ENCODE measurements at places on chromosomes 1 and 21.
A peak's percentile ranks its signal among the peaks of the same experiment; 100 is the strongest.

DNA sequence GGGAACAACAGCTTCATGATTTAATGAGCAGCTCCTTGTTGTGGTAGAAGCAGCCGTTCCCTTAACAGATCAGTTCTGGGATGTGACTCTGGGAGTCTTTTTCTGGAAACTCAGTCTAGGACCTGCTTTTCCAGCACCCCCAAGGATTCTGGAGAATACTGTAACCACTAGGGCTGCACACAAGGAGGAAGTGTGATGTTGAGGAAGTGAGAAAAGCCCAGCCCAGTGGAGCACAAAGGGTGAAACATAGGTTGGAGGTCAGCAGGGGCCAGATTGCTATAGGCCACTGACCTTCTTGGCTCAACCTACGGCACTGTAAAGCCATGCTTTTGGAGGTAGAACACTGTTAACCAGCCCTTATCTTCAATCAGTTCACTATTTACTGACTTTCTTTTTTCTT lies 10.1 kb upstream of the PLA2G5 start:
- no peak for DNase-seq

GRCh38 chr1:108722292-108722691 lies 9.6 kb downstream of the FNDC7 start:
- no peak for DNase-seq

DNA sequence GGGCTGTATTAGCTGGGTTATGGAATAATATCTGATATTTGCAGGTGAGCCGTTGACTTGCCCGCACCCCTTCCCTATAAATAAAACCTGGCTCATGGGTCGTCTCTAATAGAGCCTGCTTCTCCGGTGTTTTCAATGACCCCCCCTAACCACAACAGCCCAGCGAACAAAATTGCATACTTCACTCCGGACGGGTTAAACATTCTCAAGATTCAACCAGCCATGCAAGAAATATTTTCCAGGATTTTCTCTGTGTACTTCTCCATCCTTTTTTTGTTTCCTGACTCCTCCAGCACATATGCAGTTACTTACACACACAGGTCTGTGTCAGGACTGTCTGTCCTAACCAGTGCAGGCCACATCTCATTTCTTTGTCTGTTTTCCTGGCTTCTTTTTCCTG lies 267.7 kb downstream of the ZNF648 start:
- no peak for DNase-seq

GRCh38 chr1:222923506-222923905 lies 108.7 kb downstream of the DISP1 start:
- DNase-seq = no peak

GRCh38 chr1:201752333-201752732 lies 76.6 kb upstream of the IPO9 start:
- DNase-seq = no peak

GRCh38 chr1:54816130-54816529 lies 15.0 kb upstream of the TTC22 start:
- DNase-seq = no peak

- DNase-seq = no peak
Observed at GRCh38 chr21:41685511-41686149, 81.2 kb downstream of the RIPK4 start.

DNA sequence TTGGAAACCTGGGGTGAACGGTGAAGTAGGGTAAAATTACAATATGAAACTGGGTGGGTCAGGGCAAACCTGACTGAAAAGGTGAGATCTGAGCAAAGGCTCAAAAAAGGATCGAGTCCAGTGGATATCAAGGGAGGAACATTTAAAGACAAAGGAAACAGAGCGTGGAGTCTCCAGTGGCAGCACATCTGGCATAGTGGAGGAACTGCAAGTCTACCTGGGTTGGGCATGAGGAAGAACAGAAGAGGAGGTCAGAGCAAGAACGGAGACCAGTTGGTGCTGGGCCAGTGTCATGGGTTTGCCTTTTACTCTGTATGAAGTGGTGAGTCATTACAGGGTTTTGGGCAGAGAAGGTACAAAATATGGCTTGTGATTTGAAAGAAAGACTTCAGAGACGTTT lies 163.7 kb downstream of the NTPCR start:
- no peak for DNase-seq

DNA sequence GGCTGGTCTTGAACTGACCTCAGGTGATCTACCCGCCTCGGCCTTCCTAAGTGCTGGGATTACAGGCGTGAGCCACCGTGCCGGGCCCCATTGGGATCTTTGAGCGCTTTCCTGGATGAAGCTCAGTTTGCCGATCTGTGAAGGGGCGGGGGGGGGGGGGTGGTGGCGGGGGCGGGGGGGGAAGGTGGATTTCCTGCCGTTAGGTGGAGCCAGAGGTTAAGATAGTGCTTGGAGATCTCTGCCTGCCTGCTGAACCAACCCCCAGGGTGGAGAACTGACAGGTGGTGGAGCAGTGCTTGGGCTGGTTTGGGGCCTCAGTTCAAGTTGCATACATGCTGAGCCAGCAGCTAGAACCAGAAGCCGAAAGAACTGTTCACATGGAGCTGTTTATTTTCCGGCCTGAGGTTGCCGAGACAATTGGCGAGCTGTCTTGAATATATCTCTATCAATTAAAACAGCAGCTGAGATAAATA lies 1.7 kb downstream of the TMCC2 start:
- DNase-seq = no peak

GRCh38 chr1:61501971-61502916 lies 222.7 kb downstream of the TM2D1 start:
- no peak for DNase-seq

DNA sequence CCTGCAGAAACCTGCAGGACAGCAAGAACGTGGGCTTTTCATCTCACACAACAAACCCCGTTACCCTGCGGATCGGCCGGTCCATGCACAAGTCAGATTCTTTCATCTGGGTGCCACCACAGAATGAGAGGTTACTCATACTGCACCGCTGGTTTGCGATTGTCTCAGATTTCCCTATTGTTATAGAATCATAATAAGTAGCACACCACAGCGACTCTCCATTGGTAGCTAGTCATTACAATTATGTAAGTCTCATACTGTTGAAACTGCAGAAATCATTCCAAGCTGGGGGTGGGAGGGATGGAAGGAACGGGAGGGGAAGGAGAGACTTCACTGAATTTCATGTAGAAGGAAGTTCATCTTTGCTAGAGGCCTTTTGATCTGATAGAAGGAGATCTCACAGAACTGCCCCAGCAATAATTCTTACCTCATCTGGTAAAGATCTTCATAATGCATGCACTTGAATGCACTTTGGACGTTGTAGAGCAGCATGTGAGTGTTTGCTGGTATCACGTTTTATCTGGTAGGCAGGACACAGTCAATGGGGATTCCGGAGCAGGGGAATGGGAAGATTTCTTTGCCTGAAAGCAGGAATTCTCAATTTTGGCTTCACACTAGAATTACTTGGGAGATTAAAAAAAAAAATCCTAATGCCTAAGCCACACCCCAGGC lies 221.1 kb downstream of the KIF26B start:
- no peak for DNase-seq

DNA sequence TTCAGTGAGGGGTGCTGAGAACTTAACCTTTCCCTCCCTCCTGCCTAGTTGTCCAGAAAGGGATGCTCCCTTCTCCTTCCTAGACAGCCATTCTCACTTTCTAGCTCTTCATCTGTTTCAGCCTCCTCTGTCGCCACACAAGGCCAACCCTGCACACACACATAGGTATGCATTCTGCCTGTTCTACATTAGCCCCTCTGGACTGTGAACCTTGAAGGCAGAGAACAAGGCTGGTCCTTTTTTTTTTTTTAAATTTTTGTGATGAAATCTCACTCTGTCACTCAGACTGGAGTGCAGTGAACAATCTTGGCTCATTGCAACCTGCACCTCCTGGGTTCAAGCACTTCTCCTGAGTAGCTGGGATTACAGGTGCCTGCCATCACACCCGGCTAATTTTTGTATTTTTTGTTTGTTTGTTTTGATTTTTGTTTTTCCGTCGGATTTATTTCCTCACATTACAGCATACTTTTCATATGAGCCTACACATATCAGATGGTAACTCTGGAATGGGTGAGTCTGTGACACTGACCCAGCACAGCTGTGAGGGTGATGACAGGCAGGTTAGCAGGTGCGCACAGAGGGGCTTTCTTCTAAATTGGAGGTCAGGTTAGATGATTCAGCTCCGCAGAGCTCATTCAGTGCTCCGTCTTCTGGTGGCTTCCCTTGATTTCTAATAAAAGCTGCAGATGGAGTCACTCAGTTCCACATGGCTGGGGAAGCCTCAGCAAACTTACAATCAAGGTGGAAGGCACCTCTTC lies 4.9 kb upstream of the AKR1A1 start:
- DNase-seq = no peak

DNA sequence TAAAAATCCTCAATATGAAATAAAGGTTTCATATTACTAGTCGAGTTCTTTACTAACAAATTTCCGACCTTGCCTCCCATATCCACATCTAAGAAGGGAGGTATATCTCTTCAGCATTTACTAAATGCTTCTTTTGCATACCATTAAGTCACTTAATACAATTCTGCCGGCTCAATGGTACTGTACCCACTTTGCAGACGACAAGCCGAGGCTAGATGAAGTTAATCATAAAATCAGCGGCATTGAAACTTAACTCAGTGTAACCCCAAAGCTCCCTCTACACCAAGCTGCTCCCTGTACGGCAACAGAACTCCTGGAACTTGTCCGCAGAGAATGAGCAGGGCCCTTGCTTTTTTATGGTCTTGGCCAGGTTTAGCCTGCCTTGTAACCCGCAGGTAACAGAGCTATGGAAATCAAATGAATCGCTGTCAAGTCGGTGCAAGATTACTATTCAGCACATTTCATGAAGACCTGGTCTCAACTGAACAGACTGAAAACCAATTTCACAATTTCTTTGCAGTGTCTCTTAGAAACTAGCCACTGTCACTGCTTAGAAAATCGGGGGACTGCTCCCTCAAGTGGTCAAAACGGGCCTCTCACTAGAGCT lies 738 bp downstream of the INTS7 start:
- no peak for DNase-seq

GRCh38 chr1:226973371-226973897 lies 33.3 kb downstream of the COQ8A start:
- peak; percentile 1 for DNase-seq

DNA sequence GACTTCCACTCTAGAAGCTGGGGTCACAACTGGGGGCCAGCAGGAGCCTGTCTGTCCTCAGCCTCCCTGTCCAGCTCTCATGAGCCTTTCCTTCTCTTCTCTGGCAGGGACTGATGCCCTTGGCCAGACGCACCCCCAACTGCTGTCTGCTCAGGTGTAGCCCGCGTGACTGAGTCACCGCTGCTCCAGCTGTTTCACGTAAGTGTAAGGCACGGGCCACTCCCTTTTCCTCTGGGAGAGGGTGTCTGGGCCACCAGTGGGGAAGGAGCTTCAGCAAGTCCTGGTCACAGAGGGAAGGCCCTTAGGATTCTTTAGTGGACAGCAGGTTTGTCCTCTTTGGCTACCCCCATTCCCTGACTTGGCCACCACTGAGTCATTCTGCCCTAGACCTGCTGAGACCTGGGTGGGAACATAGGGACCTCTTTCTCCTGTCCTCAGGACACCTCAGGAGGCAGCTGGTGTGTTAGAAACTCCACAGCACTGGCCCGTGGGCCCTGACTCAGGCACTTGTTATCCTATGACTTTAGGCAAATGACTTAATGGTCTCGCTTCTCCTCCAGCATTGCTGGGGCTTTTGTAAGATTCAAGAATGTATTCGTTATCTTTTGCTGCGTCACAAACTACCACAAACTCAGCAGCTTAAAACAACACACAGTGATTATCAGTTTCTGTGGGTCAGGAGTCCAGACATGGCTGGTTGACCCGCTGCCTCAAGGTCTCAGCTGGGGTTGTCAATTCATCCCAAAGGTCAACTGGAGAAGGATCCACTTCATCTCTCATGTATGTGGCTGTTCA lies 64.8 kb downstream of the FAM163A start:
- DNase-seq = no peak

GRCh38 chr1:85952460-85952859 lies 204.1 kb downstream of the COL24A1 start:
- no peak for DNase-seq

DNA sequence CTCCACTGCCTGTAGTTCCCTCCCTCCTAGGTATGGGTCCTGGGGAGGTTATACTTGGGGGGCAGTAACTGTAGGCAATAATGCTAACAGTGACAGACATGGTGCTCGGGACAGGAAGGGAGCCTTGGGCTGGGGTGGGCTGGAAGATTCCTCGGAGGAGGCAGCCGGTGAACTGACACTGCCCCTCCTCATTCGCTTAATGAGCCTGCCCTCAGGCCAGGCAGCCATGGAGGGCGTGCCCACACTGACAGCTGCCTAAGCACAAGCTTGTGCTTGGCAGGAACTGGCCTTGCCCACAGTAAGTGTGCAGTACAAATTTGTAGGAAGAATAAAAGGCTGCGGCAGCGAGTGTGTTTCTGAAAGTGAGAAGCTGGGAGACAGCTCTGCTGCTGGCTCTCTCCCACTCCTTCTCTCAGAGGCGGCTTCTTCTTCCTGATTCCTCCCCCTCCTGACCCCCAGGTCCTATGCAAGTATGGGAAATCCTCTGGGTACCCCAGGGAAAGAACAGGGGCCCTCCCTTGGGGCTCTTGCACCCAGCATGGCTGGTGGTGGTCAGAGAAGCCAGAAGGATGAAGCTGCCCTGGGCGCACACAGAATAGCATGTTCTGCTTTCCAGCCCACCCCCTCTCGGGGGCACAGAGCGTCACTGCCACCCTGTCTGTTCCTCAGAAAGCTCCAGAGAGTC lies 23.6 kb downstream of the OPTC start:
- DNase-seq = no peak

GRCh38 chr21:41488080-41488479 lies 19.9 kb downstream of the TMPRSS2 start:
- DNase-seq = no peak

DNA sequence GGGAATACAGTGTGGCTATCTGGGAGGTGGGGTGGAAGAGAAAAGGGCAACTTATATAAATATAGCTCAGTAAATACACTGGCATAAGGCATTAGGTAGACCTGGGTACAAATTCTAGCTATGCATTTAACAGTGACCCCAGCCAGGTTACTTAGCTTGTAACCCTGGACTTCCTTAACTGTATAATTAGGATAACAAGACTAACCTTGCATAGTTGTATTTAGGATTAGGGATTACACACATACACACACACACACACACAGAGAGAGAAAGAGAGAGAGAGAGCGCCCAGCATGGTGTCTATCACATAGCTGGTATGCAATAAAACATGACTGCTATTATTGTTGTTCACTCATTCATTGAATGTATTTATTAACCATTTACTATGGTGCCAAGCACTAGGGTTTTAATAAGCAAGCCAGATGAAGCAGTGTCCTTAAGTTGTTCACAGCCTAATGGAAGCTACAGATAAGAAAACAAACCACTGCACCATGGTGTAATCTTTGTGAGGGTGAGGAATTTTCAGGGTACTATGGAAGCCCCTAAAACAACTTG lies 251.4 kb downstream of the ZNF648 start:
- no peak for DNase-seq

Data from skeletal muscle cell (primary cell).